ENCODE measurements at places on chromosomes 12 and 14.

- no peak for DNase-seq
Observed at GRCh38 chr12:131128556-131128955, 174.8 kb downstream of the ADGRD1 start.

- DNase-seq, result no peak
Observed at GRCh38 chr14:53360829-53361228, 207.7 kb upstream of the DDHD1 start.

DNA sequence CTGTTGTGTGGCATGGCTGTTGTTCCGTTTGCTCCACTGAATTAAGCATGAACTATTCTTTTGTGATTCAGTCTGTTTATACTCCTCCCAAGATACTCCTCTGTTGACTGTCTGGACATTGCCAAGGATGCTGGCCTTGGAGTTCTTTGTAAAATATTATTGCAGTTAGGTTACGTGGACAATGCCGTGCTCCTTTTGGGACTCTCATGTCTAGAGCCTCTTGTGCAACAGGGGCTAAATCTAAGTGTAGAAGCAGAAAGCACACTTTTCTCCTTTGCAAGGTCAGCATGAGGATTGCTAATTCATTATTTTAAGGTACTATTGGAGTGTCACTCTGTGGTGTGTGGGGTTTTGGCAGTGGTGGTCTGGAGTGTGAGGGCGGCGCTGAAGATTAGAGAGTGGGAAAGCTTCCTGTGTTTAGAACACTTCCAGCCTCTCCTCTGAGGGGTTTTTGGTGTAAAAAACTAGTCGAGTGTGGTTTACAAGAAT lies 125.4 kb downstream of the SAMD4A start:
- no peak for DNase-seq

DNA sequence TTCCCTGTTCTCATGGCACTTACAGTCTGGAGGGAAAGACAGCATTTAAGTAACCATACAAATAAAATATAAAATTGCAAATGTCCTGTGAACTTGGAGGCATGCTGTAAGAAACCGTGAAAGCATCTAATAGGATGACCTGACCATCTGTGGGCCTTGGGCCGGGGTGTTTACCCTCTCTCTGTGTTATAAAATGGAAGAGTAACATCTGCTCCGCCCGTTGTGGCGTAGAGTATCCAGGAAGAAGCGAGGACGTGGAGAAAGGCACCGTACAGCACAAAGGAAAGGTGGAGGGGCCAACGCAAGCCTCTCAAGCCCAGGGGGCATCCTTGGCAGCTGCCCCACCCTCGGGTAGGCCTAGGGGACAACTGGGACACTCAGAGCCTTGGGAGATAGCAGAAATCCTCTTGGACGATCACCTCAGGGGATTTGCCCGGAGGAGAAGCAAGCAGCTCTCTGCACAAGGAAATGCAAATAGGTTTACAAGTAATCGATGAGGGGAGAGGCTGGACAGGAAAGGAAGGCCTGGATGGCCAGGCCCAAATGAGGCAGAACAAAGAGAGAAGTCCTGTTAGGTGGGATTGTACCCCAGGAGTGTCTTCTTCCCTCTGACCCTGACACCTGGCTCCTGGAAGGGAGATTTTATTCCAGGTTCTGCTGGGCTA lies 26.2 kb downstream of the VSX2 start:
- DNase-seq, result no peak

GRCh38 chr12:8946733-8947132 lies 2.7 kb downstream of the M6PR start:
- DNase-seq, result no peak

DNA sequence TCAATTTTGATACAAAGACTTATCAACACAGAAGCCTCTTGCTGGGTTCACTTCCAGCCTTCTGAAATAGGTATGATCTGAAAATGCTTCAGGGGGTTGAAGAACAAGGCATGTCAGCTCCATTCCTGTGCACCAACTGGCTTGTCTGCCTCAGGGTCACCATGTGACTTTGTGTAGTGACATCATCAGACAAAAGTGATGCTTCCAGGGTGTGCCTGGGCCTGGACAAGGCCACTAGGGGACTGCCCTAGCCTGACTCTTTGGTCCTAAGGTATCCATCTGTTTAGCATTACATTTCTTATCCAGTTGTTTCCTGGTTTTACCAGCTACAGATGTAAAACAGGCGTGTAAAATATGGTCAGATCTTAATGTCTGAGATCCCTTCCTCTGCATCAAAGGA lies 155.6 kb downstream of the CAND1 start:
- DNase-seq, result no peak

DNA sequence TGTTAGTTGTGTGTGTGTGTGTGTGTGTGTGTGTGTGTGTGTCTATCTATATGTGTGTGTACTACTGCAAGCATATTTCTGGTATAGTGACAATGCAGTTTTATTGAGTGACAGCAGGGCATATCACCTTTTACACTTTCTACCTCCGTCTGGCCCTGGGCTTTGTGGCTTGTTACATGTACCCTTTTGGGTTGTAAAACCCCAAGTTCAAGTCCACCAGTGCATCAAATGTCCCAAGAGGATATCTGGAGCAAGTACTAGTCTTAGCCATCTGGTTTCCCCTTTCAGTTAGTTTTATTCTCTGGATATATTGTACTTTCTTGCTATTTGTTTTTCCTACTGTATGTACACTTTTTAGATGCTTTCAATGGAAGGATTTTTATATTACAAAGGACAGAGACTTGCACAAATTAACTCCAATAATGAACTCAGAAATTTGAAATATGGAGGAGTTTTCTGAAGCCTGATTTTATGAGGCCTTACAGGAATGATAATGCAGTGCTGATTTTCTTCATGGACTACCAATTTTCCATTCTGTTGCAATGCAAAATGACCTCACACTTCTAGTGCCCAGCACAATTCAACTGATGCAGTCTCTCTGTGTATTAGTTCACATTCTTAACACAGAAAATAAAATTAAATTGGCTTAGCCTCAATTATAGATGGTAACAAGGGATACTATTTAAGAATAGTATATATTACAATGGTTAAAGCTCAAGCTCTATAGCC lies 29.1 kb downstream of the SLC16A7 start:
- DNase-seq, result no peak

DNA sequence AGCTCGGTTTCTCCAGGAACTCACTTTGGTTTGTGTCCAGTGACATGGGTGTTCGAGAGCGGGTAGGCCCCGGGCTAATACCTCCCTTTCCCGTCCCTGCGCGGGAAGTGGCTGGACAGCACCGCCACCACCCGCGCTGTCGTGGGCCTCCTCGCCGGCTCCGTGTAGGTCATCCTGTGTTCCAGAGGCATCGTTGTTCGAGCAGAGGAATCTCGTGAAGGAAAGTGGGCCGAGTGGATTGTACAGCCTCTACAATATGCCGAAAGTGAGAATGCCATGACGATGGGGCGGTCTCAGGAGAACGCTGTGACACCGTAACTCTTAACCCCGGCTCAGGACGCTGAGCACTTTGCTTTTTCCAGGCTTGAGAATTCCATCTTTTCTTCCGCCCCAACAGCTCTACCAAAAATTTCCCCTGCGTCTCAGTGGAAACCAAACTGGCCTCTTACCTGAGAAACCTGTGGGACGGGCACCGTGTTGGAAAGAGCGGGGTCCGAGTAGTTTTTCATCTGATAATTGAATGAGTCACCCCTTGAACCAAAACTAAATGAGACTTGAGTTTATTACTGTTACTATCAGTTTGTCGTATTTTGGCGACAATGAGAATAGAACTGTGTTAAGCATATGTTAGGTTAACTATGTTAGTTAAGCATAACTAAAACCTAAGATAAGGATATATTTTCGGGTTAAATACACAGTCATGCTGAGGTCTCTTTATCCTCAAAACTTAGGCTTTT lies 510 bp downstream of the EIF2S1 start:
- no peak for DNase-seq

- DNase-seq, result no peak
Observed at GRCh38 chr14:74429991-74430390, 4.0 kb upstream of the SYNDIG1L start.

DNA sequence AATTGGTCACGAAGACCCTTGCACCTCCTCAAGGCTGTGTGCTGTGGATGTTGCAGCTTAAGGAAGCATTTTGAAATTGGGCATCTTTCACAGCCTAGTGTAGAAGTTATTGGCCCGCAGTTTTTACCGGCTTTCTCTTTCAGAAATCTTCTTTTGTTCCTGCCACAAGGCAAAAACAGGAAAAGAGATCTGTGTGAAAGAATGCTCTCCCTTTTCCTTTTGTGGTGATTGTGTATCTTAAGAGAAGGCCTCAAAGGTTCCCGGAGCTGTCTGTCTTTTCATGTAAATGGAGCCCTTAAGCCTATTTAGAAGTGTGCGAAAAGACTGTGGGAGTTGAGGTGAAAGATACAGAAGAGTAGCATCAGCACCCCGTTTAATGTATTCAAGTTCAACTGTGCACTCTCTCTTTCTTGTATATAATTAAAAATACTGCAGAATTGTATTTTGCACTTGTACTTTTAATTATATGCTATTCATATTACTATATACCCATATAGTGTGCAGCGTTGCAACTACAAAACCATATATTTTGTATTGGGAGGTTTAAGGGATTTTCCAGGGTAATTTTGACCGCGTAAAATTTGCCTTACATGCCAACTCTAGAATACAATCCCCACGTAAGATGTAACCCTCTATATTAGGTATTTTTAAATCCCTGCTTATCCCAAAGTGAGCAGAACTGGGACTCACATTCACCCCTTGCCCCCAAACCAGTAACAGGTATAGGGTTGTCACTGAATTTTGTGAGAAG lies 441.7 kb downstream of the RAD51B start:
- DNase-seq, result no peak

GRCh38 chr12:24396224-24396623 lies 446.8 kb upstream of the SOX5 start:
- DNase-seq, result no peak

DNA sequence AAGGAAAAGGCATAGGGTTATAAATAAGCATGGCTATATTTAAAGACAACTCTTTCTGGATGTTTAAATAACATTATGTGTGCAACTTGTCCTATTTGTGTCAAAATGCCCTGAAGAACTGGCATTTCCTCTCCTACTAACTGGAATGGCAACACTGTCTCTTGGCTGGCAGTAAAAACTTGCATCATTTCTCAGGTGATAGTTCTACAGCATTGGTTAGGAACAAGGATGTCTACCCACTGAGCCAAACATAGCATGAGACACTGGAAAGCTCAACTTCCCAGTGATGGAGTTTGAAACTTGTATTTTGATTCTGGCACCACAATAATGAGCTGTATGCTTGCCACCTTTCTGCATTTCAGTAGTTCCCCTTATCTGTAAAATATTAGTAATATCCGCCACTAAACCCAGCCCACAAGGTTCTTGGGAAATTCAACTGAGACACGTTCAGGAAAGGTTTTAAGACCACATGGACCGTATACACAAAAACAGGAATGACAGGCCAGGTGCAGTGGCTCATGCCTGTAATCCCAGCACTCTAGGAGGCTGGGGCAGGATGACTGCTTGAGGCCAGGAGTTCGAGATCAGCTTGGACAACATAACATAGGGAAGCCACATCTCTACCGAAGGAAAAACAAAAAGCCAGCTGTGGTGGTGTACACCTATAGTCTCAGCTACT lies 5.1 kb downstream of the SLC38A2 start:
- no peak for DNase-seq

DNA sequence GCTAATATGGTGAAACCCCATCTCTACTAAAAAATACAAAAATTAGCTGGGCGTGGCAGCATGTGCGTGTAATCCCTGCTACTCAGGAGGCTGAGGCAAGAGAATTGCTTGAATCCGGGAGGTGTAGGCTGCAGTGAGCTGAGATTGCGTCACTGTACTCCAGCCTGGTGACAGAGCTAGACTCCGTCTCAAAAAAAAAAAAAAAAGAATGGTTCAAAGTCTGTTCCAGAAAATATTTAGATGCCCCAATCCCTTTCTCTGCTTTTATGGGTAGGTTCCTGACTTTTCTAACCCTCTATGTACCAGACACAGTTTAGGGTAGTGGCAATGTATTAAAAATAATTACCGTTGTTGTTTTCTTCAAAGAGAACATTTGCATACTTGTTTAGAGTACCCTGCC lies 161.4 kb downstream of the STXBP6 start:
- no peak for DNase-seq

- no peak for DNase-seq
Observed at GRCh38 chr12:21330682-21331253, 3.9 kb downstream of the SLCO1A2 start.

GRCh38 chr14:100592972-100593371 lies 5.8 kb upstream of the BEGAIN start:
- DNase-seq, result no peak

- DNase-seq, result no peak
Observed at GRCh38 chr14:90000935-90001334, 45.2 kb downstream of the TDP1 start.

GRCh38 chr12:32170437-32170998 lies 63.9 kb downstream of the BICD1 start:
- no peak for DNase-seq

GRCh38 chr12:65963862-65964240 lies 139.6 kb downstream of the HMGA2 start:
- no peak for DNase-seq

DNA sequence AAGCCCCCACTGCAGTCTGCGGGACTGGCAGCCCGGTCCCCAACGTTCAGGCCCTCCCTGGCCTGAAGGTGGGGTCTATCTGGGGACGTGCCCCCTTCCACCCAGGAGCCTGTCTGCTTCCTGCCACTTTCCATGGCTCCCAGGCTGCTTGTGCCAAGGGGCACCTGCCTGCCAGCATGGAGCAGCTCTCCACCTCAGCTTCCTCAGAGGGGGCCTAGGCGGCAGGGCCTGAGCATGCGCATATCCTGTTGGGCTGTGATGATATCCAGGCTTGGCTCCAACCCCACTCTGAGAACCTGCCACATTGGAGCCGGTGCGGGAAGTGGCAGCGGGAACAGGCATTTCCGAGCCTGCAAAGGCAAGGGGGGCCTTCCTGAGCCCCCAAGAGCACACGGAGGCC lies 57.4 kb downstream of the FUT8 start:
- no peak for DNase-seq

DNA sequence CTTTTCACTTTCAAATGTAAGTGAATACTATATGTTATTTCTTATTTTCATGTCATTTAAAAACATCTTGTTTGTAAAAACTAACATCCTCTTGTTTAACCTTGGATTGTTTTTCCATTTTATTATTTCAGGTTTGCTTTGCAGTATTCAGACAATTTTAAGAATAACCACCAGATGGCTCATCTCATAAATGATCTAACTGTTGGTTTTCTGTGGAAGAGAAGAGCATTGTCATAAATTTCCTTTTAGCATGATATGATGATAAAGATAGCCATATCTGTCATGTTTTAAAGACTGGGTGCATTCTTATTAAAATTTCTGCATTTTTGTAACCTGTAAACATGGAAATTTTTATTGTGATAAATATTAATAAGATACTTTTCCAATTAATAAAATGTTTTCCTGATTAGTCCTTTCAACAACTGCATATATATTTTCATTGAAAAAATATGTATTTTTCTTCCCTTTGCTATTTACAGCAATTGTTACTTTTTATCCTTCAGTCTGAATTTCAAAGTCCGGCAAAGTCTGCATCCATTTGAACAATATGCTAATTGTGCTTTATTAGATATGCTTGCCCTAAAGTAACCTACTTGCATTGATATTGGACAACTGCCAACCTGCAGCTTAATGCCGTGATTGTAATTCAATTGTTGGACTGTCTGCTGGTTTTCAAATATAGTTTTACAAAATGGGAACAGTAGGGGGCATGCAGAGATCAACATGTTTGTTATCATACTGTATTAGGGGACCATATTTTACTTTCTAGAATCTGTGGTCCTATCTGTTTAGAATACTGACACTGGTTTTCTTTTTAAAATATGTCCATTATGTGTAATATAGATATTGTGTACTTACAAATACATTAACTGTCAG lies 163.4 kb downstream of the GARIN6 start:
- DNase-seq, result no peak

- no peak for DNase-seq
Observed at GRCh38 chr14:32430326-32430725, 101.2 kb downstream of the AKAP6 start.

- no peak for DNase-seq
Observed at GRCh38 chr14:20603813-20604690, 12.9 kb upstream of the RNASE12 start.
